Activated CD4-positive, alpha-beta T cell treated with anti-CD3 and anti-CD28 coated beads for 36 hours (primary cell): ENCODE measurements at places on chromosomes 3 and 15.

- DNase-seq = no peak
- H3K36me3 ChIP-seq = no peaks in the 10 kb centered on the region
- no peaks in the 10 kb centered on the region for H3K4me1 ChIP-seq
- H3K27me3 ChIP-seq = peaks cover 2% of the 10 kb centered on the region
Measured at GRCh38 chr15:23570486-23570885, 5.0 kb downstream of the MKRN3 start.

DNA sequence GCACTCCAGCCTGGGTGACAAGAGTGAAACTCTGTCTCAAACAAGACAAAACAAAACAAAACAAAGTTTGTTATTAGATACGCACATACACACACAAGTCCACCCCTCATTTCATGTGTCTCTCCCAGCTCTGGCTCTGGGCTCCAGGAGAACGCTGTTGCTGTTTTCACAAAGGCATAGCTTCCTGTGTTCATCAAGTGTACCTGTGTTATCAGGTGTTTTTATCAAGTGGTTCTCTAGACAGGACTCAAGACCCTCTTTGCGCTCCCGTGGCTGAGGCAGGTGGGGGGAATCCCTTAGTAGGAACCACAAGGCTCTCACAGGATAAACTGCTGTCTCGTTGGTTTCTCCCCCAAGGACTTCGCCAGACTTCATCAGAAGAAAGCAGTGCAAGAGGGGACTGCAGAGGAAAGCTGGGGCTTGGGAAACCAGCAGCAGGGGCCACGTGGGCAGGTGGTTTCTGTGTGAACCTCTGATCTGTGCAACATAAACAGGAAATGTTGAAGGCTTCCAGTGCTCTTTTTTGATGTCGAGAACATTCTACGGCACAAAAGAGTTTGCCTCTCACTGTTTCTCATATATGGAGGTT, 6.9 kb upstream of the PPP1R2 start:
- DNase-seq = peak; percentile 83
- no peaks in the 10 kb centered on the region for H3K36me3 ChIP-seq
- peak overlapping the region; percentile 86 for H3K27ac ChIP-seq
- H3K4me1 ChIP-seq = peaks cover 86% of the 10 kb centered on the region

DNA sequence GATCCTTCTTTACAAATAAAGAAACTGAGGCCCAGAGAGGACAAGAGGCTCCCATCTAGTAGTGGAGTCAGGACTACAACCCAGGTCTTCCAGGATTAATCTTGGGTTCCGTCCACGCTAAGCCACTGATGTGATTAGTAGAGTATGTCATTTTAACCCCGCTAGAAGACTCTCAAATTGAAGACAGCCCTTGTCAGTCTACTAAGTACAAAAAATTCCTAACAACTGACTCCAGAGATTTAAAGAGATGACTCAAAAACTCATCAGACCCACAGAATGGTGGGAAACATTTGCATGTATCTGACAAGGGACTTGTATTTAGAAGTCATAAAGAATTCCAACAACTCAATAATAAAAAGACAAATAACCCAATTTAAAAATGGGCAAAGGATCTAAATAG, 145.3 kb downstream of the CNTN3 start:
- H3K27ac ChIP-seq = no peak overlapping the region
- no peak for DNase-seq
- H3K27me3 ChIP-seq = no peaks in the 10 kb centered on the region
- H3K36me3 ChIP-seq = no peaks in the 10 kb centered on the region

GRCh38 chr15:77025941-77026411, 31.1 kb downstream of the PSTPIP1 start:
- H3K4me3 ChIP-seq = no peak overlapping the region
- H3K27me3 ChIP-seq = no peaks in the 10 kb centered on the region
- peaks cover 33% of the 10 kb centered on the region for H3K4me1 ChIP-seq
- H3K27ac ChIP-seq = peak overlapping the region; percentile 69
